Adipocyte (in vitro differentiated cells): ENCODE measurements at places on chromosomes 1 and 21.

DNA sequence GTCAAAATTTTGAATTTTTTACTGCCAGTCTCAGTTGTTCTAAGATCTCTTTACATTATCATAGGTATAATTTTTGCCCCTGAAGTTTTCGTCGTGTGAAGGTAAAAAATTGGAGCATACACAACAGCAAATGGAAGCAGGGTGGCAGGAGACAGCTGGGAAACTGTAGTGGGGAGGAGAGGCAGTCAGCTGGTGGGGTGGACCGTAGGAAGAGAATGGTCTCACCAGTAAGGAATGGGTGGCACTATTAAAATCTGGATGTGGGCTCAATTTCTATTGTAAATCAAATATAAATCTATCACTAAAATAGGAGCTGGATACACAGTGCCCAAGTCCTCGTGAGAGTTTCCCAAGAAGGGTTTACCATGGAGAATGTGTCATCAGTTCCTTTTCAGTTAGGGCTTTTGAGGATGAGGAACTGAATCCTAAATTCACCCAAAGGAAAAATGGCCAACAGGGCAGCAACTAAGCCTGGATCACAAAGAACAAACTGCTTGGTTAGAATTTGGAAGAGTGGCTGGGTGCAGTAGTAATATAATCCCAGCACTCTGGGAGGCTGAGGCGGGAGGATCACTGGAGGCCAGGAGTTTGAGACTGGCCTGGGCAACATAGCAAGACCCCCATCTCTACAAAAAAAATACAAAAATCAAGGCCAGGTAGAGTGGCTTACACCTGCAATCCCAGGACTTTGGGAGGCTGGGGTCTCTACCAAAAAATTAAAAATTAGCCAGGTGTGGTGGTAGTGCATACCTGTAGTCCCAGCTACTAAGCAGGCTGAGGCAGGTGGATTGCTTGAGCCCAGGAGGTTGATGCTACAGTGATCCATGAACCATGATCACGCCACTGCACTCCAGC lies 10.5 kb upstream of the IRF2BP2 start:
- no peak for DNase-seq

- no peak for DNase-seq
Observed at GRCh38 chr1:187942986-187943385, 1114.2 kb downstream of the PLA2G4A start.

DNA sequence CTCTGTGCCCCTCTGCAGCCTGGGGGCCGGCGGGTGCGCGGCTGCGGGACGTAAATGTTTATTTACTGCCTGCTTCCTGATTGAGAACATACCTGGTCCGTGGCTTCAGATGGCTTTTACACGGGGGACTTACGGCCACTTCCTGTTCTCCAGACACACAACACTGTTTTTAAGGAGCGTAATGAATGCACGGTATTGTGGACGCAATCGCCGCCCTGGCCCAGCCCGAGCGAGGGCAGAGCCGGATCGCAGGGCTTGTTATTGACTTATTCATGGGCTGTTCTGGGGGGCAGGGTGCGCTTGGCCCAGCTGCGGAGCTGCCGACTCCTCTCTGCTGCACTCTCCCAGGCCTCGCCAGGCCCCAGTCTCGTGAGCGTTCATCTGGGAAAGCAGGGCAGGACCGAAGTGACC lies 52.8 kb upstream of the ACTRT2 start:
- DNase-seq, result no peak

DNA sequence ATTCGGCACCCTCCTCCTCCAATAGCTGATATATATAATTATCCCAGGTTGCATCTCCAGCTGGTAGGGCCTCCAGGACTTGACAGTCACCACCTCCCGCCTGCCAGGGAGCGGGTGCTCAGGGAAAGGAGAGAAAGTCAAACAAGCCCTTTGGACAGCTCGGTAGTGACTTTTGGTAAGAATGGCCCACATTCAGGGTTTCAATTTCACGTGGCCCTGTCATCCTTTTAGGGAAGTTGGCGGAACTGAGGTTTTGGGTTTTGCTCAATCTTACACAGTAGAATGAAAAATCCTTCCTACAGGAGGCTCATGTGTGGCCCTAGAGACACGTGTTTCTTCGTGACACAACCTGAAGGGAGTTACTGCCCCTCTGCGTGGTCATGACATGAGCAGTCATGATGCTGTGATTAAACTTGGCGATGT lies 44.2 kb downstream of the CAPN8 start:
- DNase-seq, result no peak

DNA sequence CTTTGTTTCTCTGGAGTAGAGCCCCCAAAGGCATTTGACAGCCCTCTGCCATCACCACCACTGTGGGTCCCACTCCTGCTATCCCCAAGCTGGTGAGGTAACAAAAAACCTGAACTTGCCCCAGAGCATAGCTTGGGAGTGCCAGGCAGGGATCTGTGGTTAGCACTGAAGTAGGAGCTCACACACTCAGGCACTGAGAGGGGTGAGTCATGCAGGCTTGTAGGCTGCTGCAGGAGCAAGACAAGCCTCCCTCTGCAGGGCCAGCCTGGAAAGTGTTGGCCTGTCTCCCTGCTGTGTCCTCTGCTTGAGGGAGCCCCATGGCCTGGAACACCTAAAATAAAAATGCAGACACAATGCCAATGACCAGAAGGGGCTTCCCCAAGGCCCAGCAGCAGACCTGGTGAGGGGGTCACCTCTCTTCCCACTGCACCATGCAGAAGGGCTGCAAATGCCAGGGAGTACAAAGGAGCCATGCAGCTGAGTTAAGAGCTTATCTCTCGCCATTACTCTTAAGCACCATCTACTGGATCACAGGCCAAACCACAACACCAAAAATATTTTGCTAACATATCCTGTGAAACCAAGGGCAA lies 108.9 kb upstream of the POGK start:
- no peak for DNase-seq

DNA sequence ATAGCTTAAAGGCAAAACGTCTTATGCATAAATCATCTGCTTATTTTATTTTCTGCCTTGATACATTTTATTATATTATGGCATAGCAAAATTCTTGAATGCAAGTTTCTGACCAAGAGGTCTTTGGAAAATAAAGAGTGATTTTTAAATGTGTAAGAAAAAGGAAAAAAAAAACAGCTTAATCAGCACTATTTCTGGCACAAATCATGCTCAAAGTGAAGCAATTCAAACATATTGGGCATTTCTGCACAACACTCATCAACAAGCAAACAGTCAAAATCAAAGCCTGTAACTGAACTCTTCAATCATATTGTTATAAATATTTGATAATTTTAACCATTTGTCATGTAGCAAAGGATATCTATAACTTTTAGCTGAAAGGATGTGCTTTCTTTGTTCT lies 250.9 kb downstream of the PTPRC start:
- DNase-seq, result no peak

GRCh38 chr1:84855168-84855567 lies 37.8 kb downstream of the LPAR3 start:
- DNase-seq, result no peak

- DNase-seq, result no peak
Observed at GRCh38 chr1:50278410-50278809, 144.8 kb downstream of the DMRTA2 start.

- DNase-seq, result peak; percentile 36
Observed at GRCh38 chr21:33278721-33279120, 12.6 kb downstream of the IL10RB start.

DNA sequence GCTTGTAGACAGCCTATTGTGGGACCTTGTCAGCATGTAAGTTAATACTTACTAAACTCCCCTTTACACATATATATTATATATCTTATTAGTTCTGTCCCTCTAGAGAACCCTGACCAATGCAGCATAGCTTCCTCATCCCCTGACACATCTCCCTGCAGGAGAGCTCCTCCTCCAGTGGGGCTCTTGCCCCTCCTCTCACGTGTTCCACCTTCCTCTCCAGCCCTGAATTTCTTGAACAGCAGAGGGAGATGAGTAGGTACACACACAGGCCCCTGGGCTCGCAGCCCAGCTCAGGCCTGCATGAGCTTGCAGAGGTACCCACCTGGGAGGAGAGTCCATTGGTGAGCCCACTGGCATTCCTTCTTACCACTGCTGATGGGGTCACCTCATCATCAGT lies 27.3 kb upstream of the GOLT1A start:
- no peak for DNase-seq

DNA sequence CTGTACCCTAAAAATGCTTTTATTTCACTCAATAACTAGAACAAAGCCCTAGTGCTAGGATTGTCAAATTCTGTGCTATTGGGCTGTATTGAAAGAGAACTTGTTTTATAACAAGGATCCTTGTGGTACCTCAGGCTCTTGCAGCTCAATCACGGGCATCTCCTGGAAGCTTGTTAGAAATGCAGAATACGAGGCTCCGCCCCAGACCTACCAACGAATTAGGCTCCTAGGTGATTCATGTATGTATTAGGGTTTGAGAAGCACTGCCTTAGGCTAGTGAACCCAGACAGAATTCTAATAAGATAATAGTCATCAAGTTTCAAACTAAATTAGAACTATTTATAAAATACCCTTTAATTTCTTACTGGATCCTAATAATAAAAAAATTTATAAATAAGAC lies 45.6 kb downstream of the ZZZ3 start:
- DNase-seq, result no peak

DNA sequence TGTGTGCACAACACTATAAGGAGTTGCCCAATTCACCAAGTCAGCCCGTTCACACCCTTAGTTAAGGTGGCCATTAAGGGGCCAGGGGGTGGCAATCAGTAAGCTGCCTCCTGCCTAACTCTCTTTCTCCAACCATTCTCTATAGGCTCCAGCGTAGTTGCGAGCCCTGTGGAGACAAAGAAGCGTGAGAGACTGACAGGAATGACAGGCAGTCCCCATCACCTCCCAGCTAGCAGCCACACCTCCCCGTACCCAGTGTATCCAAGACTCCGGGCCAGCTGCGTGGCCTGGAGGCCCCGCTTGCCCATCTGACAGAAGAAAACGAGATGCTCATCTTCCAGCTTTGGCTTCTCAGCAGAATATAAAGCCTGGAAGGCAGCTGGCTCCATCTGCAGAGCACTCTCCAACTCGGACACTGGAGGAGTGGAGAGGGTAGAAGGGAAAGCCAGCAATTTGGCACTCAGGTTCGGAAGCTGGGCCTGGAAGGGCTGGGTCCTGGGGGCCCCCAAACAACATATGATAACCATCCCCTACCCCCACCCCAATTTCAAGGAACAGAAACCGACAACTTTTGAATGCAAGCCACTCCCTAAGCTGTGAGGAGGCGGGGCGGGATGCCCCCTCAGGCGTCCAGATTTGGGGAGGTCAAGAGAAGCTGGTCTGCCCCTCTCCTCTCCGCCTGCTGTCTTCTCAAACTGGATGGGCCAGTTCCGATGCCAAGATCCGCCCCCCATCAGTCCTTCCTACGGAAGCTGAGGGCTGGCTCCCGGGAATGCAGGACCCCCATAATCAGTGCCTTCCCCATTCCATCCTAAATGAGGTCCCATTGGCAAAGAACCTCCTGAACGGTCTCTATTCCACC lies 872 bp downstream of the TSTD1 start:
- DNase-seq, result no peak

DNA sequence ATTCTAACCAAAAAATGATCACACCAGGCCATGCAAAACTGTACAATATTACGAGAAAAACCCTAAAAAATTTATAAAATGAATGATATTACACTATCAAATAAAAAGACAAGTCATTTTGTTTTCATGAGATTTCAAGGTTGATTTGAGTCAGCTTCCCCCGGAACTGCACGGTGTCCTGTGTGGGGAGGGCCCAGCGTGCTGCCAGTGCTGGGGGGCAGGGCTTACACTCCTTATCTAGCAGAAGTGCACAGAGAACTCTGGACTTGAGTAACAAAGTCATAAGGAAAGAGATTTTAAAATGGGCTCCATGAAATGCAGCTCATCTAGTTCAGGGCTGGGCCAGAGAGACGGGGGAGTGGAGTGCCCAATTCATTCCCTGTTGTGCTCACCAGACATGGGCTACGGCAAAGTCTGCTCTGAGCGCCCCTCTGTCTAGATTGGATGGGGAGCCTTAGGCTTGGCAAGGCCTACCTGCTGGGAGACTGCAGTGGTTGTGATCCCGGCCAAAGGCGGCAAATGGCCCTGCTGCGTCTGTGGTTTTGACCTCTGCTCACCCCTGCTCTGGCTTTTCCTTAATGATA lies 50.1 kb downstream of the COQ8A start:
- no peak for DNase-seq

DNA sequence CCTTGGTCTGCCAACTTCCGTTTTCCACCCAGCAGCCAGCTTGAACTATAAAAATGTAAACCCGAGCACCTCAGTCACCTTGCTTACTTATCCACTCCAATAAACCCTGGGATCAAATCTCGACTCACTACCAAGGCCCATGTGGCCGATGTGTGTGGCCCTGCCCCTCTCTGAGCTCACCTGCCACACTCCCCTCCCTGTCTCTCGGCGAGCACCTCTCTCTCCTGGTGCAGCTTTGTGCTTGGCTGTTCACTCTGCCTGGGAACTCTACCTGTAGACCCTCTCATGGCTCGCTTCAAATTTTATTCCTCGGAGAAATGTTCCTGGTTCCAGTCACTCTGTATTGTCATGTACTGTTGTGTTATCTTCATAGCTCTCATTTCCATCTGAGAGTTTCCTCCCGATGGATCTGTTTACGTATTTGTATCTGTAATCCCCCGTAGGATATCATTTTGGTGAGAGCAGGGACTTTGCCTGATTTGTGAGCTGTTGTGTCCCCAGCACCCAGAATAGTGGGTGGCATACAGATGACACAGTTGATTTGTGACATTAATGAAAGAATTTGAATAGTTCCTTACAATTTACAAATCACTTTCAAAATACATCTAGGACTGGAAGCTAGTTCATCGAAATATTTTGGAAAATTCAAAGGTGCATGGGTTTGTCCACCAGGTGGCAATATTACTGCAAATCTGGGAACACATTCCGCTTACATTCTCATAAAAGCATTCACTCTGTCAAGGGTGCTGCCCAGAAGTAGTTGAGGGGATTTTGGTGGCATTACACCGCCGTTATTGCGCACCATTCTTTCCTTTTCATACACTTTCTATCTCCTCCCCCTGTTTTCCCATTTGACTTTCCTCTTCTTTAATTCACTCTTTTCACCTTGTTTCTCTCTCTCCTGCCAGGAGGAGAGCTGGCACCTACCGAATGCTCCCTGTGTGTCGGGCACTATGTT lies 95.3 kb downstream of the ABCA4 start:
- peak; percentile 94 for DNase-seq

- DNase-seq, result no peak
Observed at GRCh38 chr1:226422478-226422877, 14.6 kb upstream of the PARP1 start.

DNA sequence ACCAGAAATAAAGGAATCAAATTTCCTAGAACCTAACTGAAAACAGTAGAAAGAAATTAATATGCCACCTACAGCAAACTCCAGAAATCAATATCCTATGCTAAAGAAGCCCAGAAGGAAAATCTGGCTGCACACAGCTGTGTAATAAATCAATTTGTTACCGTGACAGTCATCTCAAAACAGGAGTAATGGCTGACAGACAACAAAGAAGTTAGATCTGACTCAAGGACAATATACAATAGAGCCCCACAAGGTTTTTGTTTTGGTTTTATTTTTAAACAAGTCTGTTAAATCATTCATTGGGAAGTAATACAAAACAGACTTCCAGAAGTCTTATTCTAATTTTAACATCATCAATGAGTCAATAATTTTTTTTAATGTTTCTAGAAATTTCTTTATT lies 168.4 kb downstream of the RERE start:
- no peak for DNase-seq

GRCh38 chr1:25861316-25862286 lies 2.3 kb upstream of the AUNIP start:
- DNase-seq, result no peak
